Astrocyte of the cerebellum (primary cell): ENCODE measurements at places on chromosomes 6 and 20.

- DNase-seq = no peak
Observed at GRCh38 chr6:157263881-157264397, 59.4 kb downstream of the TMEM242 start.

- DNase-seq = peak; percentile 74
Observed at GRCh38 chr20:51128198-51128597, 105.3 kb upstream of the KCNG1 start.

DNA sequence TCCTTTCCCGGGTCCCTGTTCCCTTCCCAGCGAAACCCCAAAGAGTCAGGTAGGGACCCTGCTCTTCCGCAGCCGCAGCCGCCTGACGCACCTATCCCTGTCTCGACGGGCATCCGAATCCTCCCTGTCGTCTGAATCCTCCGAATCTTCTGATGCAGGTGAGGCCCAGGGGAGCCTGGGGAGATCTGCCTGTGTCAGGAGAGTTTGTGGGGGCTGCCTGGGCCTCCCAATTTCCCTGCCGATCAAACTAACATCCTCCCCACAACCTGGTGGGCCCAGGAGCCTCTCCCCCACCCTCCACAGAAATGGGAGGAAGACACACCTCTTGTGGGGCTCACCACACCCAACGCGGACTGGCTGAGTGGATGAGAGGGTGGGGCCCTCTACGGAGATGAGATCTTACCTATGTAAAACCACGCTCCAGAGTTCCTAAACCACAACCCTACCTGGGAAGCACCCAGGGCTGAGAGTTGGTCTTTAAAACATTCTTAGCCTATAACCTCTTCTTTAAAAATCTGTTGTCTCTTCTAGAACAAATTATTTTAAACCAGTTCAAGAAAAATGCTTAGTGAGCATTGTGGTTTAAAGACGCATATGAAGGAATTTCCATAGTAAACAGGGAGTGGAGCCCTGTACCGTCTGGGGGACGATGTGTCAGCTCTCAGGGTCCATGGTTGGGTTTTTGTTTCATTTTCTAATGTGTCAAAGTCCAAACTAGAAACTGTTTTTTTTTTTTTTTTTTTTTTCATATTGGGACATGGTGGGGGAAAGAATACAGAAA is 1.7 kb downstream of the CDC25B start:
- DNase-seq = no peak

DNA sequence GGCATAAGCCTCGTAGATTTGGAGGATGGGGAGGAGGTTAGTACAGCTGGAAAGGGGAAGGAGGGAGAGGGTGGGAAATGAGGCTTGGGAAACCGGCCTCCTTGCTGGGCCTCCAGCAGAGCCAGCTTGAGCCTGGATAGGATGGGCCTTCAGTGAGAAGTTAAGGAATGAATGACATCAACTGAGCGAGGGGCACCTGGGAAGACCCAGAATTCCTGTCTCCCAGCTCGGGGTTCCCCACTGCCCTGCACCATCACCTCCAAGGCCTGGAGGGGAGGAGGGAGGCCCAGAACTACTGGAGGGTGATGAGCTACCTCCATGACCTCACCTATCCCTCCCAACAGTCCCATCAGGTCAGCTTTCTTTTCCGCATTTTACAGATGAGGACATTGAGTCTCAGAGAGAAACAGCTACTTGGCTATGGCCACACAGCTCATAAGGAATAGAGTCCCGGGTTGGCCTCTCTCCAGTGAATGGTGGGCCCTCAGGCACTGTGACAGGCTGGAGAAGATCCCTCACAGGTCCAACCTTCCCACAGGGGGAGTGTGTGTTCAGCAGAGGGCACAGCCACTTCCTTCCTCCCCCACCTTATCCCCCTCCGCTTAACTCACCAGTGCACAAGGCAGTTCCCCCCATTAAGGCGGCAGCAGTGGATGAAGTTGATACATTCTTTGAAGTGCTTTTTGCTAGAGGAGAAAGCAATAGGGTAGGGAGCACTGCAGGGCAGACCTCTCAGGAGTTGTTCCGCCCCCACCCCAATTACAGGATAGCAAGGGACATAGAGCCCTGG is 6.8 kb downstream of the DUSP15 start:
- DNase-seq = no peak

GRCh38 chr20:25318471-25319240 is 70.8 kb downstream of the PYGB start:
- no peak for DNase-seq
